Activated CD8-positive, alpha-beta memory T cell treated with anti-CD3 and anti-CD28 coated beads for 1 hour (primary cell): ENCODE measurements at places on chromosomes 3 and 15.

GRCh38 chr3:19232566-19232965 lies 84.3 kb downstream of the KCNH8 start:
- no peak for DNase-seq

DNA sequence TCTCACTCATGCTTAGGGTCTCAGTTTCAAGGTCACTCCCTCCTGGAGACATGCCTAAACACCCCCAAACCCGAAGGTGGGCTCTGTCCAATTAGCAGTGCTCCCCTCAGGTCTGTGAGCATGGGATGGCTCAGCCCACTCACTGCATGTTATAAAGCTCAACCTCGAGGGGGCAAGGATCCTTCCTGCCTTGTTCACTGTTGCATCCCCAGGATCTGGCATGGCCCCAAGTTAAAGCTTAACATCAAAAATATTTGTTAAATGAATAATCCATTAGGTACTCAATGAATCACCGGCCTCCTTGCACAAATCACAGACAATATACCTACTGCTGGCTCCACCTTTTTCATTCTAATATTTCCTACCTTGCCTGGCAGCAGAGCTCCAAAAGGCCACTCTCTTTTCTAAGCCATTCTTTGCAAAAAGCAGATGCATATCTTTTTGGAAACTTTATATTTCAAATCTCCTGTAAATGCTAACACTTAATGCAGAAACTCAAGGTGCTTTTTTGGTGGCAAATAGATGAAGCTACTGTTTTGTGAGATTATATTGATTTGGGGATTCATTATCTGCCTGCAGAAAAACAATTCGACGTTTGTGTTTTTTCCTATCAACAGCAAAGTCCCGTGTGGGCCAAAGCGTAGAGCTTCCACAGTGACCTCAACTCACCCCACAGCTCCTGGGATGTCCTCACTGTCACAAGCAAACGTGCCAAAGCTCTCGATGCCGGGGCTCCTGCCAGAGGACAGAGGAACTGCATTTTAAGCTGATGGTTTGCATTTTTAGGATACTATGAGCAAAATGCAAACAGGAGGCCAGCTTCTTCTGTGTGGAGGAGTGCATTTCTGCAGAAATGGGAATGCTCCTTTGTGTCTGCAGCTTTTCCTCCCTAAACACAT lies 35.4 kb downstream of the PCOLCE2 start:
- DNase-seq, result no peak

DNA sequence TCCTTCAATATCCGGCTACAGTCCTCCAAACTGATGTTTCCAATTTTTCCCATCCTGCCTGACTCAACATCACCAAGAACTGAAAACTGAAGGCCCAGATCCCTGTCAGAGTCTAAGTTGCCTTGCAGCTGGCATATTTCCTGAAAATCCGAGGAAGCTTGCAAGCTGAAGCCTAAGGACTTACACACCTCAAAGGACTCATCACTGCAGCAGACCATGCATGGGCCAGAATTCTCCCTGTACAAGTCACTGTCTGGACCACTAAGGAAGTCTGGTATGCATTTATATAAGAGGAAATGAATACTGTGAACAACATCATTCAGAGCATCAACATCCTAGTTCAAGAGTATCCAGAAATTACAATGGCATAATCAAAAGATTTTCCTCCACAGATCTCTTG lies 548.8 kb upstream of the MDFIC2 start:
- no peak for DNase-seq

DNA sequence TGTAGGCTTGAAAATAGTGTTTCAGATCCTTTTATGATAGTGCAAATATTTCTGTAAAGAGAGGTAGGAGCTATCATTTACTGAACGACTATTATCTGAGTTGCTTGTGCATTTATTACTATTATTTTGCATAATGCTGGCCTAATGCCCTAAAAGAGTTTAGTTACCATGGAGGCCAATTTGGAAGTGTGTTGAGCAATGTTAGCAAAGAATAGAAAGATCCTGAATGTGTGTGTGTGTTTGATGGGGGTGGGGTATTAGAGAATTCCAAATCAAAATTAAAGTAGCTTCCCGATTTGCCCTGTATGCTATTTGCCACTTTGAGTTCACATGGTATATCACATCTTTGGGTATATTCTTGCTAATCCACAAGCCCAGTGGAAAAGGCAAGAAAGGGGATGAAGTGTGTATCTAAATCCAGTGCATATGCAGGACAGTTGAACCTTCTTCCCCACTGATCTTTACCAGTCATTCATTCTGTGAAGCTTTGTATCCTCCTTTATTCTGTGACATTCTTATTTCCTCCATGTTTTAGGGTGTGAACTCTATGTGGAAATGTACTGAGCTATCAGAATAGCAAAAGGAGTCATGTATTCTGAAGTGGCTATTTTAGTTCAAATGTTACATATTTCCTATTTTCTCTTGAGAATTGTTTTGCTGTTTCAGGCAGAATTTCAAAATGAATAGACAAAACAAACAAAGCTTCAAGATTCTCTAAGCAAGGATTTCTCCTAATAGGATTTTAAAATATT lies 45.7 kb upstream of the PLSCR5 start:
- DNase-seq, result no peak

- no peak for DNase-seq
These were observed 784 bp upstream of the CISH start for GRCh38 chr3:50612234-50612882.

DNA sequence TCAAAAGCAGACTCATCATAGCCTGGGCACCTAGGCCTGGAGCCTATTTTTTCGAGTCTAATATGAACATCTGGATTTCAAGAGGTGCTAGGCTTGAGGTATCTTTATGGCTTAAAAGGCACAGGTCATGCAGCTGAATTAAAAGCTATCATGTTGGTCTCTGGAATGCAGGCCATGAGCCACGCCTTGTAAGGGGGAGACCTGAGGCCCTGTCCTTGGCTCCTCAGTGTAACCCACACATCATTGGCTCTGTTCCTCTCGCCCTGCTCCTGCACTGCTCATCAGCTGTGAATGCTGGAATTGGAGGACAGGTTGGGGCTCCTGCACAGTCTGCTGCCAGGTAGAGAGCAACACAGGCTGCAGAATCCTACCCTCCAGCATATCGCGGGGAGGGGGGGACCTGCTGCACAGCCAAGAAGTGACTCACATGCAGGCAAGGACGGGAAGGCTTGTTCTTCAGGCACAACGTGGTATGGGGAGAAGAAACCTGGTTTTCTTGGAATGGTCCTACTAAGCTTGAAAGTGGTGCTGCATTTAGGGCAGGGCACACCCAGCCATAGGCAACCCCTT lies 146.0 kb downstream of the CHST2 start:
- DNase-seq, result no peak

- no peak for DNase-seq
These were observed 213.1 kb downstream of the RPLP1 start for GRCh38 chr15:69665641-69666111.
